Activated CD4-positive, alpha-beta T cell treated with anti-CD3 and anti-CD28 coated beads, Interleukin-10, Interleukin-2, amounts not matched to agents 100 ng/mL and 50 ng/mL, durations not matched to agents 16 hours and 8 hours (primary cell): ENCODE measurements at places on chromosomes 16 and 17.

DNA sequence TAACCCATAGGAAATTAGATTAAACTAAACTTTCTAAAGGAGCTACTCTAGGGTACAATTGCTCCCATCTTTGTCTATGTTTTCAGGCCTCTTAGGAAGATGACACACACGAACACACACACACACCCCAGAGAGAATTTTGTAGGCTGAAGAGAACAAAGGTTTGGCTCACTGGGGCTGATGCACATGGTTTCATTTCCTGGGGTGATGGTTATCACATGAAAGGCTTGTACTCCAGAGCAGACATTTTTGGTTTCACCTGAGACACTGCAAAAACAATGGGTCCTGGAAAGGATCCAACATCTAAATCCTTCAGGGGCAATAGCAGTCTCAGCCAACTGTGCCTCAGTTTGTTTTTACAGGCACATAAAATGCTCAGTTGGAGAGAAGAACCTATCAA, 62.8 kb downstream of the GRB7 start:
- DNase-seq: peak; percentile 80

DNA sequence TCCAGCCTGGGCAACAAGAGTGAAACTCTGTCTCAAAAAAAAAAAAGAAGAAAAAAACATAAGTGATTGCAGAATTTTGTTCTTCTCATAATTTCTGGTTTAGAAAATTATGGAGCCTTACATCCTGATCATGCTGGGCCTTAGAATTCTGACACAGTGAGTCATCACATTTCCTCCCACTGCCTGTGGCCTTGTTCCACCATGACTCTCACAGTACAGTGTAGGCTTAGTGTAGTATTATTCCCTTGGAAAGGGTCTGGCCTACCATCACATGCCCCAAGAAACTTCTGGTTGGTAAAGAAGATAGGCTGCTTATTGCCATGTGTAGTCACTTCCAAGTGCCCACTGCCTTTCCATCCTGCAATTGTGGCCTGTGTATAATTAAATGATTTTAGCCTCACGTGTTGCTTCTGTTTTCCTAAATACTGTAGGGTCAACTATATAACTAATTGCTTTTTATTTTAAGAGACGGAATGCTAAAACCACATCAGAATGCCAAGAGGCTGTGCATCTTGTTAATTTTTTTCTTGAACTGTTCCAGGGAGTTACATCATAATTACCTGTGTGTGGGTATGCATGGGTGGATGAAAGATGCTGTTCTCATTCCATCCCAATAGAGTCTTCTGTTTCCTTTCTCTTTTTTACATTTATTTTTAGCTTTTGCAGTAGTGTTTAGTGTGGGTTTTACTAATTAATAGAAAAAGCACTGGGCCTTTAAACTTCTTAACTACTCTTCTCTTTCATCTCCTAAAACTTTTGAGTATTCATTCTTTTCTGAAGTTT, 25.9 kb downstream of the OGFOD1 start:
- DNase-seq: peak; percentile 6

DNA sequence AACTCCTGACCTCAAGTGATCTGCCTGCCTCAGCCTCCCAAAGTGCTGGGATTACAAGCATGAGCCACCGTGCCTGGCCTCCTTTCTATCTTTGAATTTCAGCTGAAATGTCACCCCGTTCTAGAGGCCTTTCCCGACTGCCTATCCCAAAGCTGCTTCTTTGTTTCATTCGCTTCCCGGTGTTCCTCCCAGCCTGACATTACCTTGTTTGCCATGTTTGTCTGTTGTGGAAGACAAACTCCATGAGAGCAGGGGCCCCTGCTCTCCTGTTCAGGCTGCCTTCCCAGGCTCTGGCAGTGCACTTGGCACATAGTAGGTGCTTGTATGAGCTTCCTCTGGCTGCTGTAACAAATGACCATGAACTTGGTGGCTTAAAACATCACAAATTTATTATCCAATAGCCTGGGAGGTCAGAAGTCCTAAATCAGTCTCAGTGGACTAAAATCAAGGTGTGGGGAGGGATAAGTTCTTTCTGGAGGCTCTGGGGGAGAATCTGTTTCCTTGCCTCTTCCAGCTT, 2.6 kb upstream of the CCL22 start:
- DNase-seq: no peak

DNA sequence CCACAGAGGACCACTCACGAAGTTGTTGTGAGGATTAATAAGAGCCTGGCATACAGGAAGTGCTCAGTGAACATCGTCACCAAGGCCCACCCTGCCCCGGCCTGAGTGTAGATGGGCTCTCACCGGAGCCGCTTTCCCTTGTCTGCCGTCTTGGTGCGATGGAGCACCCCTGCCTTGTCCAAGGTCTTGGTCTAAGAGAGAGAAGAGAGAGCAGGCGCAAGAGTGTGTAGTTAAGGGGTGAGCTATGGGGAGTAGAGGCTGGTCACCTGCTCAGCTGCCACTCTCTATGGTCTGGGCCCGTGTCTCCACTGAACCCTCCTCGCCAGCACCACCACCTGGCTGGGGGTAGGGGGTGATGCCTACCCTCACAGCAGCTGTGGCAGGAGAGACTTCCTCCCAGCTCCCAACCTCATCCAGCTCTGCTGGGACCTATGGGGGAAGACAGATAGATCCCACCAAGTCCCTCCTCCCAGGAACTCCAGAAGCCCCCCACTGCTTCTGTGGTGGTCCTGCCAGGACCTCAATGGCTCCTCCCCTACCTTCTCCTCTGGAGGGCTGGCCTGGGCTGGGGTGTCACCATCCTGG, 28.7 kb downstream of the ARHGAP27 start:
- no peak for DNase-seq

- DNase-seq: no peak
These were observed 580 bp downstream of the BCAR1 start for GRCh38 chr16:75250809-75251279.
